Daoy (cell line): ENCODE measurements at places on chromosomes 6 and 20. TPM values are rescaled to one million over a fixed set of nuclear protein-coding genes. Genes with fewer than 3 reads are reported as not detected.

GRCh38 chr6:77299931-77300330 lies 163.4 kb downstream of the HTR1B start:
- DNase-seq, result no peak

DNA sequence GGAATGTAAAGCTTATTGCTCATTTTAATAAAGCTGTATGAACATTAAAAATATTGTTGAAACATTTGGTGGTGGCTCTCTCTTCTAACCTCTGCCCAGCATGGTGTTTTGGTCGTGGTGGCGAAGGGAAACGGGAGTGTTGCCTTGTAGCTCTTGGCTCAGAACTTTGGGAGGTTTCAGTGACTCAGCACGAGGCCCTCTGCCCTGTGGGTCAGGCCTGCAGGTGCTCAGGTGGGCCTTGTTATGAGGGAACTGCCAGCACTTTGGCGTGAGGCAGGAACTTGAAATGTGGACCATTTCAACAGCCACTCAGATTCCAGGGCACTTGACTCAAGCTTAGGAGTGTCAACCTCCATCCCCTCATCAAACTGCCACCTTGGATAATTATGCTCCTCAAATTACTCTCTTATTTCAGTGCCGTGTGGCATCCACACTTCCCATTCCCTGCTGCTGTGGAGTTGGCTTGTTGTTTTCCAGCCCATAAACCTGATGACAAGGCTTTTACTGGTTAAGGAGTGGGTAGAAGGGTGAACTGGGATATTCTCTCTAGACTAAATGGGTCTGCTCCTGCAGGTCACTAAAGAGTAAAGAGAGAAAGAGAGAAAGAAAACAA lies 36.3 kb downstream of the PRDM1 start:
- DNase-seq, result no peak

DNA sequence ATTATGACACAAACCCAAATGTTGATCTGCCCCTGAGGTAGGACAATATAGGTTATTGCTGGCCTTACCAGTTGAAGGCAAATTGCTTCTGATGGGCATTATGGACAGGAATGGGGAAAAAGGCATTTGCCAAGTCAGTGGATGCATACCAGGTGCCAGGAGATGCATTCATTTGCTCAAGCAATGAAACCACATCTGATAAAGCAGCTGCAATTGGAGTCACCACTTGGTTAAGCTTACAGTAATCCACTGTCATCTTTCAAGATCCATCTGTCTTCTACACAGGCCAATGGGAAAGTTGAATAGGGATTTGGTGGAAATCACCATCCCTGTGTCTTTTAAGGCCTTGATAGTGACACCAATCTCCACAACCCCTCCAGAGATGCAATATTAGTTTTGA lies 648.6 kb downstream of the COL12A1 start:
- DNase-seq, result no peak

GRCh38 chr6:147382945-147383554 lies 125.4 kb upstream of the SAMD5 start:
- DNase-seq, result peak; percentile 14

DNA sequence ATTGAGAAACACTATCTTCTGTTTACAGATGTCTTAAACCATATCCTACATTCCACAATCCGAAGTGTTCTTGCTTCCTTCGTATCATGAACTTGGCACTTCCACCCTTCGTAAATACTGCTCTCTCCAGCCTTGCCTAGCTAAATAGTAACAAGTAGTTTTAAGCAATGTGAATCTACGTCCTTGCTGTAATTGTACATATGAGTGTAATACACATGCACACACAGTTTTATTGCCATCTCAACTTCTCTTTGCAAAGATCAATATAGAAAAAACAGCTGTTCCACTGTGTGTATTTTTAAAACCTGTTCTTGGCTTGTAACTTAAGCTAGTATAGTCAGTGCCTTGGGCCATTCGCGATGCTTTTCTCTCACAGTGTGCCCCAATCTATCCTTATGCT lies 1524.7 kb downstream of the GRIK2 start:
- DNase-seq, result no peak

MLIP gene
- total RNA-seq, result not detected in 2 replicates

CRISP3 gene
- not detected in 2 replicates for total RNA-seq
